T-helper 2 cell (primary cell): ENCODE measurements at places on chromosomes 3 and 15.

DNA sequence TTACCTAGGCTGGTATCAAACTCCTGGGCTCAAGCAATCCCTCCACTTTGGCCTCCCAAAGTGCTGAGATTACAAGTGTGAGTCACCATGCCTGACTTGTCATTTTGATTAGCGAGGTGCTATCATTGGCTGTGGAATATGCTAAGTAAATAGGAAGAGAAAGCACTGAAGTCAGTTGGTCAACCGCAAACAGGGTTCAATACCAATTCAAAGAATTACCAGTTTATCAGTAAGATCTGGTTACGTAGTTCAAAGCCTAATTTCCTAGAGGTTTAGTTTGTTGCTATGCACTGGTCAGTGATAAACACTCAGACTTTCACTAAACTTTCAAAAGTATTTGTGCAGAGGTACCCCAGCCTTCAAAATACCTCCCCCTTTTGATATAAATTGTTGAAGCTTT is 29.5 kb downstream of the GLB1 start:
- peak; percentile 94 for DNase-seq

DNA sequence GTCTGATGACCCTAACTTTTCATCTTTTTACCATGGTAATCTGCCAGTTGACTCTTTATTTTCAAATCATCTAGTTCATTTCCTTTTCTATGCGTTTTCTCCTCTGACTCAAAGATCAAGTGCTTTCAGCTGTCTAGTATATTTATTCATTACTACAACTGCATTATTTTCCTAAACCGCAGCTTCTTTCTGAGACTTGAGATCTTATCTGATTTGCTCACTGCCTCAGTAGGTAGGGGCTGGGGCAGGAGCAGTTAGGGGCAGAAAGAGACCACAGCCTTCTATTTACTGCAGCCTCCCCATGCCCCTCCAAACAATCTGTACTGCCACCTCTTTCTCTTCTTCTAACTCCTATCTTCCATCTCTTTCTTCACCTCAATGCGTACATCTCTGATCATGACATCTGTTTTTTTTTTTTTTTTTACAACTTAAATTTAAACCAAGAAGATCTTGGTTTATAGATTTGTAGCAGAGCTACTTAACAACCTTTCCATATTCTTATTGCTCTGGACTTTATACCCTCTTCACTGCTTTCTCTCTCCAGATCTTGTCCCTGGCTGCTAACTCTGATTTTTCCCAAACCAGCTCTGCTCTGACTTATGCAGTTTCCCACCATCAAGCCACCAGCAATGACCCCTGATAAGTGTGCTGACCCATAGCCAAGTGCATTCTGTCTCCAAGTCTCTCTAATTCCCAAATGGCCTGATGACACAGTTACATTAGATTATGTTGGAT is 52.2 kb downstream of the MOBP start:
- DNase-seq, result no peak

GRCh38 chr3:62368705-62369475 is 4.5 kb downstream of the FEZF2 start:
- no peak for DNase-seq

DNA sequence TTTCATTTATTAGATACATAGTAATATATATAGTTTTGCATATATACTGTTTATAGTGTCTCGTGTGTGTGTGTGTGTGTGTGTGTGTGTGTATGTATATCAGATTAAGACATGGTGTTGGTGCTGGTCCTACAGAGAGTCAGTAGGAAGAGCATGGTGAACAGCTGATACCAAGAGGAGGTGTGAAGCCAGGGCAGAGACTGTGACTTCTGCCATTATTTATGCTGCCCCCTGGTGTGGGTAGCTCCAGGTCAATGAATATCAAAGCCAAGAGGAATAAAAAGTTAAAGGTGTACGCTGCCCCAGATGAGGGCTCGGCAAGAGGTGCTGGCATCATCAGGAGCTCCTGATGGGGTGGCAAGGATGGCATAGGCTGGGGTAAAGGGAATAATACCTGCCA is 299.5 kb upstream of the RASGRP1 start:
- DNase-seq, result no peak

DNA sequence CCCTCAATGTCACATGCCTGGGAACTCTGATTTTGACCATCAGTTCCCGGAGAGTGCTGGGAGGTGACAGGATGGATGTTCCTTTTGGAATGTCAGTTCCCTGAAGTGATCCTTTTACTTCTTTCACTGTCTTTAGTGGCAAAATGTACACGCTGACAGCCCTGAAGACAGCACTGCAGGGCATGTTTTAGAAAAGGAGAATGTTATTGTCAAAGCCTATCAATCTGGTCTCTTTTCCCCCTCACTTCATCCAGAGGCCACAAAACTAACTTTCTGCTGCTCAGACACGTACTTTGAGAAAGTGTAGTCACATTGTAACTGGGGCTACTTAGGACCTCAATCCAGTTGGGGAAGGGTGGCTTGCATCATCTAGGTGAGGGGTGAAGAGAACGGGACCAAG is 14.0 kb upstream of the NEO1 start:
- DNase-seq, result no peak

DNA sequence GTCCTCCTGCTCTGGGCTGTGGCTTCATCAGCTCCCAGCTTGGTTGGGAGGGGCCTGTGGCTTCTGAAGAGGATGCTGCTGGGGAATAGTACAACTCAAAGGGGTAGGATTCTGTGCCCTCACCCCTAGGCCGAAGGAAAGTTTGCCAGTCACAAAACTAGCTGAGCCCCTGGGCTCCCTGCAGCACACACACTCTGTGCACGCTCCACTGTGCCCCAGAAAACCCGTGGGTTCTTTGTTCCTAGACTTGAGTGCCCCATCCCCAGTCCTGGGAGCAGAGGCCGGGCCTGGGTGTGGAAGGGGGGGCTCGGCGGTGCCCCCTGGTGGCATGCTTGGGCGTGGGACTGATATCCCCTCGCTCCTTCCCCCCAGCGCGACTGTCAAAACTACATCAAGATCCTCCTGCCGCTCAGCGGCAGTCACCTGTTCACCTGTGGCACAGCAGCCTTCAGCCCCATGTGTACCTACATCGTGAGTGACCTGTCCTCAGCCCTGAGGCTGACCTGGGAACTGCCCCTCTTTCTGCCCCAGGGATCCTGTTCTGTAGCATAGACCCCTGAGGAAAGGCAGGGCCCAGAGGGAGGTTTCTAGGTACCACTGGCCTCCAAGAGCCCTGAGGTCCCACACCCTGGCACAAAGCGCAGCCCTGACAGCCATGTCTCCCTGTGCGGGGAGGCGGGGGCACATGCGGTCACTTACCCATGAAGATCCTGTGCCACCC is 14.2 kb downstream of the CIB1 start:
- DNase-seq, result peak; percentile 25

DNA sequence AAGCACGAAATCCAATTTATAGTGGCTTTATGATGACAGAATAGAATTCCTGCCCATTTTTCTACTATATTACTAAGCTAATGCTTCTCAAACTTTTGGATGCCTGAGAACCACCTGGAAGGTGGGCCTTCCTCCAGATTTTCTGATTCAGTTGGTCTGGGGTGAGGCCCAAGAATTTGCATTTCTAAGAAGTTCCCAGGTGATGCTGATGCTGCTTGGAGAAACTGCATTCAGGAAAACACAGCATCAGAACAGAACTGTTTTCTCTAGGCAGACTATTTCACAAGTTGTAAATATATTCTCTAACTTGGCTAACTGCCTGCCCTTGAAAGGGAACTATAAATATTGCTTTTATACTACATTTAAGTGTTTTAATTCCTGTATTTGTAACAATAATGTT is 644.9 kb upstream of the DPPA4 start:
- DNase-seq, result no peak

DNA sequence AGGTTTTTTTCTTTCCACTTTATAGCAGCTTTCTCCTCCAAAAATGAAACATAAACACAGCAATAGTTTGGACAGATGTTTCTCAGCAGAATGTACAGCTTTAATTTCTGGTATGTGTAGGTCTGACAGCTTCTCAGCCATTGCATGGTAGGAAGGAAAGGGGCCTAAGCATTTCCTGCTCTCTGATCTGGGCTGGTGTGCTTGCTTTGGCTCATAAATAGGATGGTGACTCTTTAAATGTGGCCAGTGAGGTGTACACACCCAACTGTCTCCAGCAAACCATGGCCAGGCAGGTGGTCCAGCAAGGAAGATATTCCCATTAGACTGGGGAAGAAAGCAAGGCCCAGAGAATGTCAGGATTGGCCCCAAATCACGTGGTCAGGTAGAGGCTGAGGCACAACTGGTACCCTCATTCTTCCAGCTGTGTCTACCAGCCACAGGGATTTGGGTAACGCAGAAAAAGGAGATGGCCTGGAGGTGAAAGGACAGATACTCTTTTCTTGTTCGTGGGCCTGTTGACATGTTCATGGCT is 52.1 kb downstream of the ITGA11 start:
- no peak for DNase-seq

- DNase-seq, result no peak
These were observed 157.9 kb upstream of the NUDT16 start for GRCh38 chr3:131223373-131224289.

GRCh38 chr15:34047893-34048775 is 9.1 kb upstream of the AVEN start:
- DNase-seq, result no peak

DNA sequence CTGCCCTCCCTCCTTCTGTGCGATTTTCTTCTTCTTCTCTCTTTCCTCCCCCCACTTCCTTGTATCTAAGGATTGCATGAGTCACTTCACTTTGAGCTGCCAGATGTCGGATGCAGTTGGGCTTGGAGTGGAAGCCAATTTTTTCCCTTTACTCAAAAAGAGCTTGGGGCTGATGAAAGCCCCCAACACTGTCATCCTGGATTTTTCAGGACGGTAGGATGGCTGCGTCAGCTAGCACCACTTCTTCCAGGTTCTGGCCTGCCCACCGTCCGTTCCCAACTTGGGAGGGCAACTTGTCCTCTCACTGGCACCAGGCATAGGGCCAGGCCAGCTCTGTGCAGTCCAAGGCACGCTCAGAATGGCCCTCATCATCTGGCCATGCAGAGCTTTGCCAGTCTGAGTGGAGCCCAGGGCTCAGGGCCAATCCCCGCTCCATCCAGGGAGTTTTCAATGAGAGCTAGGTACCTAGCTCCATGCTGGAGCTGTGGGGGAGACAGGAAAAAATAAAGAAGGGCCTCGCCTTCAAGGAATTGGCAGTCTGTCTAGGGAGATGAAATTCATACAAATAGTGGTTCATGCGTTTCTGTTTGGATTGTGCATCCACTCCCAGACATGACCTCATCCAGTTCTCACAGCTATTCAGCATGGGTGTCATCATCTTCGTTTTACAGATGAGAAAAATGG is 47.7 kb upstream of the INSYN1 start:
- no peak for DNase-seq

GRCh38 chr3:50370594-50370993 is 11.3 kb upstream of the TMEM115 start:
- DNase-seq, result no peak

GRCh38 chr3:23303601-23304217 is 100.6 kb downstream of the UBE2E2 start:
- no peak for DNase-seq

- no peak for DNase-seq
These were observed 31.4 kb downstream of the ARIH2 start for GRCh38 chr3:48950051-48950450.

- DNase-seq, result no peak
These were observed 36.7 kb downstream of the SMAD3 start for GRCh38 chr15:67101911-67102598.

DNA sequence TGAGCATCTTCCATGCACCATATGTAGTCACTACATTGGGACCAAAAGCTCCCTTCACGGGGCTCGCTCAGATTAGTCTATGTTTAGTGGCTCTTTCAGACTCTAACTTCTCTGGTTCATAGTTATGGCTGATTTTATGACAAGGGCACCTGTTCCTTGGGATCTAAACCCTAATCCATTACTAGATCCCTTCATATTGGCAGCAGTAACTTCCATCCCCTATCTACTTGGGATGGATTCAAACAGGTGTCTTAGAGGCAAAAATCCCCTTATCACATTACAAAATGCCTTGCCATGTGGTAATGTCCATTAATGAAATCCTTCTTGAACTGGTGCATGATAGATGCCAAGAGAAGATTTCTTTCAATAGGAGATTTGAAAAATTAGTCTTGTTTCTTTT is 96.7 kb upstream of the TP63 start:
- no peak for DNase-seq

GRCh38 chr15:51681303-51681963 is at the start of gene SCG3:
SCG3 (plus strand) TSS chr15:51681503; CDS start chr15:51681756, 253 bp downstream.
- DNase-seq, result no peak

GRCh38 chr3:129593230-129593594 is 13.3 kb downstream of the PLXND1 start:
- no peak for DNase-seq

GRCh38 chr3:40120806-40121205 is 188.7 kb upstream of the EIF1B start:
- DNase-seq, result no peak

DNA sequence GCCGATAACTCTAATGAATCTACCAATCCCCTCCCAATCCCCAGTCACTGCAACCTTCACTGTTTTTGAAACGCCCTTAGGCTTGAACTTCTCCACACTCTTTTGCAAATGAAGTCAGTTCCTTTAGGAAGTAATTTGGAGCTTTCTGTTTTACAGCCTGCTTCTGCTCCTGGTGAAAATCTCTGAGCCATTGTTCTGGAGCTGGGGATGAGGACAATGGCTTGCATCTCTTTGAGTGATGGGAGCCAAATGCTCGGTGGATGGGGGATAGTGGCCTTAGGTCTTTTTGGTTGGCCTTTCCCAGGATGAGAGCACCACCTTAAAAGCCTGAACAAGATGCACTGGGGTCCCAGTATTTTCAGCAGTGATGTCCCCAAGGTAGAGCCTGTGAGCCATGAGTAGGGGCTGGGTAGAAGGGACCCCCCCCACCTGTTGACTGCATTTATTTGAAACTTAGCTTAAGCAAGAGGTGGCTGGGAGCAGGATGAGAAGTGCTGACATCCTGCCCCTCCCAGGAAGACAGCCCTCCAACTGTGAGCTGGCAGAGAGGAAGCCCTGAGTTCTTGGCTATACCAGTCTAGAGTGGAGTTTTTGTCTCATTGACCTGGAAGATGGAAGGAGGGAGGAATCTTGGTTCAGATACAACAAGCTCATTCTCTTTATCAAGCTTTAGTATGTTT is 7.6 kb upstream of the MYO5C start:
- no peak for DNase-seq

- DNase-seq, result no peak
These were observed 8.0 kb upstream of the GSK3B start for GRCh38 chr3:120102232-120102631.

- no peak for DNase-seq
These were observed 38.4 kb upstream of the TRAK1 start for GRCh38 chr3:42052484-42053351.
